ENCODE measurements at places on chromosomes 5 and 9. TPM values are rescaled to one million over a fixed set of nuclear protein-coding genes. Genes with fewer than 3 reads are reported as not detected.
A peak's percentile ranks its signal among the peaks of the same experiment; 100 is the strongest.

GRCh38 chr5:117455236-117456233, 880.9 kb upstream of the SEMA6A start:
- peak; percentile 20 for DNase-seq

Gene DMRT3
- not detected for total RNA-seq

- DNase-seq = no peak
Observed at GRCh38 chr5:103433211-103433610, 129.4 kb downstream of the NUDT12 start.

Gene MYOT
- total RNA-seq = not detected

DNA sequence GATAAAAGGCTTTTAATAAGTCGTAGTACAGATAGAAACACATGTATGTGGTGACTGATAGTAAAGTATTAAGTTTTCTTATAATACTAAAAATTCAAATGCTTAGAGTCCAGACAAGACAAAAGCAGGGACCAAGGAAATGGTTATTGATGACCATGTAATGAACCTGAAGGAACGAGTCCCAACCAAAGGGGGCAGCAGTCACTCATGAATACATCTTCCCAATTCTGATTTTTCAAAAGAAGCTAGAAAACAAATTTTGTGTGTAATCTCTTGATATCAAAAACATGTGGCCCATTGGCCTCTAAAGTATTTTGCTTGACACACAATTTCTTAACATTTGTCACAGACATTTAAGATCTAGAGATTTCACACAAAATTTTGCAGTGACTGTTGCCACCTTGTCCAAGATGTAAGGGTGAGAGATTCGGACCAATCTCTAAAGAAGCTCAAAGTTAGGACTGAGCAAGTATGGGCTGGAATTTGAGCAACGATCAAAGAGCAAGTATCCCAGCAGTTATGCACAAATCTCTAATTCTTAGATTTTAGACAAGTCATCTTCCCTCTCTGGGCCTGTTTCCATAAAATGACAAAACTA, 66.8 kb downstream of the ARL15 start:
- DNase-seq = no peak

Gene SPATA31D4
- total RNA-seq = not detected

DNA sequence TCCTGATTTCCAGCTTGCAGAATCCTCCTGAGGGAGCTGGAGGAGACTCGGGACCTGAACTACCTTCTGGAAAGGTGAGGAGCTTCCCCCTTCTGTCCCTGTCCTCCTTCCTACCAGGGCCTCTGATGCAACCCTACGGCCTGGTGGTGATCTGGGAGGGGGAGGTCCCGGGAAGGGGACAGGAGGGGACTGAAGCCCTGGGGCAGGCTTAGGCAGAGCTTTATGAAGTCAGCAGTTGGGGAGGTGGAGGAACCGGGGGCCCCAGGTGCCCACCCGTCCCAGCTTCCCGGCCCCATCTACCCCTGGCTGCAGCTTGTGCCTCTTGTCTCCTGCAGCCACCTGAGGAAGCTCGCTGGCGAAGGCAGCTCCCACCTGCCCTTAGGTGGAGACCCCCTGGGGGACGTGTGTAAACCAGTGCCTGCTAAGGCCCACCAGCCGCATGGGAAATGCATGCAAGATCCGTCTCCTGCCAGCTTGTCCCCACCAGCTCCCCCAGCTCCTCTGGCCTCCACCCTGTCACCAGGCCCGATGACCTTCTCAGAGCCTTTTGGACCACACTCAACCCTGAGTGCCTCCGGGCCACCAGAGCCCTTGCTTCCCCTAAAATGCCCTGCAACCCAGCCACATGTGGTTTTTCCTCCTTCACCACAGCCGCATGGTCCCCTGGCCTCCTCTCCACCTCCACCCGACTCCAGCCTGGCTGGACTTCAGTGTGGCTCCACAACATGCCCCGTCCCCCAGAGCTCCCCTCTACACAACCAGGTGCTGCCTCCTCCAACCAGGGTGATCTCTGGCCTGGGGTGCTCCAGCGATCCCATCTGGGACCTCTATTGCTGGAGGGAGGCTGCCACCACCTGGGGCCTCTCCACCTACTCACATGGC, 2.1 kb downstream of the SPATA31E1 start:
- no peak for DNase-seq

Data from upper lobe of left lung (tissue), 6 donors.